ENCODE measurements at places on chromosomes 1 and 21.

DNA sequence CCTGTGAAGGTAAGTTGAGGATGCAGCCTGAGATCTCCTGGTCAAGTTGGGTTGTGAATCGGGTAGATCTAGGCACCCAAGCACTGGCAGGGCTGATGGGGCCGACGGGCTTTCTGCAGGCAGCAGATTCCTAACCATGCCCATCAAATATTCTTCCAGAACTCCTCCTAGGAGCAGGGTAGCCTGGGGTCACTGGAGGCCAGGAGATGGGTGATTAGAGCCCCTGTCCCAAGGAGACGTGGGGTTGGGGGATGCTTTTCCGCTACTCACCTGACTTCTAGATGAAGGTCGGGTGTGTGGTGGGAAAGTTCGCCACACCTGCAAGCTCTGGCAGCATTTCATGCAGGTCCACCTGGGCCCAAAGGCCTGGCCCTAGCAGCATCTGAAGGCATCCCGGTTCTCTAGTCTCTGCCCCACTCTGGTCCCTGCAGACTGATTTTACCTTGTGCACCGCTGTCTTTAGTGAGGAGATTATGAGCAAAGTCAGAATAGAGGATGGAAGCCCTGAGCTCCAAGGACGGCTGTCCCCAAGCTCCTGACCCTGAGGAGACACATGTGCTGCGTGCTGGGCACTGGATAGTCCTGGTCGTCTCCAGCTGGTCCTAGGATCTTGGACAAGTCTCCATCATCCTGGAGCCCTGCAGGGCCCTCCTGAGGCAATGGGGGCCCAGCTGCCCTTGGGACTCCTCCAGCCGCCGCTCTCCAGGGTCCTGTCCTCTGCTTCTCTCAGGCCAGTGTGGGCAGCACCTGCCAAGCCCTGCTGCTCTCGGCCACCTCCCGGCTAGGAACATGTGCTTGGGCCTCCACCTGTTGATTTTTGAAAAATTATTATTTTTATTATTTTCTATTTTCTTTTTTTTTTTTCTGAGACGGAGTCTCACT is 21.8 kb upstream of the C2CD2 start:
- DNase-seq: no peak

DNA sequence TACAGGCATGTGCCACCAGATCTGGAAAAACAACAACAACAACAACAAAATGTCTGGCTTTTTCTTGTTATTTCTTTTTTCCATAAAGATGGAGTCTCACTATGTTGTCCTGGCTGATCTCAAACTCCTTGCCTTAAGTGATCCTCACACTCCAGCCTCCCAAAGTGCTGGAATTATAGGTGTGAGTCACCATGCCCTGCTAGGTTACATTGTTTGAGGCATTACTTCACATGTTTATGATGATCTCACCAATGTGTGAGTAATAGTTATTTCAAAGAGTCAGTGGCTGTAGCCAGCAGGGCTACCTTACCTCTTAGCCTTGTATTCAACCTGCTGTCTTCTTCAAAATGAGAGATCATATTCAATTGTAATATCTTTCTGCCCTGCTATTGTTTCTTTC is 445.7 kb downstream of the AMY1C start:
- DNase-seq: no peak

GRCh38 chr1:34867415-34867814 is 7.9 kb upstream of the SMIM12 start:
- no peak for DNase-seq

DNA sequence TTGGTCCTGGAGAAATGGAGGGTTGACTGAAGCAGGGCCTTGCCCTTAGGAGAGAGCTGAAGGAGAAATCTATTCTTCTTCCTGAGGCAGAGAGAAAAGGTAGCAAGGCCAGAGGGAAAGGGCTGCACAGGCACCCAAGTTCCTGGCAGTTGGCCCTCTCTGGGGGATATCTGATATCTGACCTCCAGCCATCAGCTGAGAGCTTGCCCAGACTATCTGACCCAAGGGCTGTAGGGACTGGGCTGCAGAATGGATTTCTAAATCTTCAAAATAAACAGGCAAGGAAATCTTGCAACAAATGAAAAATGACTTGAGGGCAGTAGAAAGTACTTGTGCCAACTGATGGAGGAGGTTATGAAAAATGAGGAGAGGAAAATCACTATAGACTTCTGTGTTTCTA is 498 bp upstream of the CLCA2 start:
- DNase-seq: no peak

DNA sequence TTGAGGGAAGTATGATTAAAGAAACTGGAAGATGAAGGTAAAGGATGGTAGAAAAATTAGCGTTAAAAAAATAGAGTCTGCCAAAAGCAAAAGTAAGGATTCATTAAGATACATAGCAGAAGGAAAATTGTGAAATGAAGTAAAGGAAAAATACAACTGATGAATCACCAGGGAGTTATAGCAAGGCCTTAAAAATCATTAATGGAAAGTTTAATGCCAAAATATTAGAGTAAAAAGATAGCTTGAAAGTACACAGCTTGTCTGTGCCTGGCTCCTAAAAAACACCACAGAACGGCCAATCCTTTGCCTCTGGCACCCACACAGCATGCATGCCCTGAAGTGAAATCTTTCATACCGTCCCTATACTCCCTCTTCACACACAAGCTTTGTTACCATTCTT is 66.9 kb upstream of the APOBEC4 start:
- DNase-seq: no peak

GRCh38 chr1:35043498-35043897 is 11.8 kb upstream of the ZMYM6 start:
- DNase-seq: no peak

DNA sequence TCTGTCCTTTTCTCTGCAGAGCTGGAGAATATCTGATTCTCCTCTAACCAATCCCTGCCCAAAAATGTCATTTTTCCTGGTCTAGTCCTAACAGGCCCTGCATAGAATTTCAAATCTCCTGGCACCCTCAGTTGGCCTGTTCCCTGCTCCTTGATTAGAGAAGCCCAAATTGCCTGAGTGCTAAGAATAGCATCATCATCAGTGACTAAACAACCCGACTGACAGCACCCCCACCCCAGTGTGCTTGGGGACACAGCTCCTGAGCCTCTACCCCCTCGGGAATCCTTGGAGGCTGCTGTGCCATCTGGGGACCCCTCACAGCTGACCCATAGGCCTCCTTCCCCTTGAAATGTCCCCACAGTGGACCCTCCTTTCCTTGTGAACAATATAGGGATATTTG is 94.4 kb downstream of the DDX20 start:
- DNase-seq: no peak

DNA sequence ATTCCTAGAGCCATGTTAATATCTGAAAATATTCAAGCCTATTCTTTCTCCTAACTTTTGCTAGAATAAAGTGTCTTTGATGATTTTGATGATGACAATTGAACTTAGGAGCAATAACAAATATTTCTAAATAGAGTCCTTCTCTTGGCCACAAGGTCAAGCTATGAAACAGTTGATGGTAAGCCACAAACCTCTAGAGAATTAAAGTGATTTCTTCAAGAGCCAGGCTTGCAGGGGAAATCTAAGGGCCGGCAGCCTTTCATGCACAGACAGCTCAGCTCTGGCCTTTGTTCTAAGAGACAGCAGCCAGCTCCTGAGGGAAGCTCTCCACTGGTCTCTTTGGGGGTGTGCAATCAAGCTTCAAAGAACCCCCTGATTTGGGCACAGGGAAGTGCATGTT is 59.0 kb downstream of the SUSD4 start:
- no peak for DNase-seq

- DNase-seq: no peak
Measured at GRCh38 chr1:6104631-6105030, 58.9 kb downstream of the KCNAB2 start.

DNA sequence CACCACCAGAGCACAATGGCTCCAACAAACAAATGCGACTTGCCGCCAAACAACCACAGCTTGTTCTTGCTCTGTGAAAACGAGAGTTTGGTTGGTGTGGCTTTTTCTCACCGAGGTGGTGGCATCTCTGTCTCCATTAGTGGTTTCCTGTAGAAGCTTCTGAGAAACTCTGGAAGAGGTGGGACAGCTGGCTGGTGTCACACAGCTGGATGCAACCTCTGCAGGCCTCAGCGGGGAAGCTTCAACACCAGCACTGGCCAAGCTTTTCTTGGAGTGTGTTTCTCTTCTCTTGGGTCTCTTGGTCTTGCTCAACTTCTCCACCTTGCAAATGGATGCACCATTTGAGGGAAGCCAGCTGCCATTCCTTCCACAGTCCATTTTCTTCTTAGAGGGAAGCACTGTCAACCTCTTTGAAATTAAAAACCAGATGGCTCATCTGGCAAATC is 124.8 kb downstream of the KCNN3 start:
- no peak for DNase-seq

DNA sequence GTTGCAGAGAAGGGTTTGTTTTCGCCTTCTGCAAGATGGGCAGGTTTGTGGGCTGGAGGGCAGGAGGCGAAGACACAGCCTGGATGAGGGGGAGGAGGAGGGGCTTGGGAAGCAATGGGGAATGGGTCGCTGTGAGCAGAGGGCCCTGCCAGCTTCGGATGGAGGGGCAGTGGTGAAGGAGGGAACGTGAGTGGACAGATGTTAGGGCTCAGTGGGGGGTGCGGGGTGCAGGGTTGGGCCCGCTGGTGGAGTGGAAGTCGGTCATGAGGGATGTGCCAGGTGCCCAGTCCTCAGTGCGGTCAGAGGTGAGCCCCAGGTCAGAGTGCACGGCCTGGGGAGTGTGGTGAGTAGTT is 55.5 kb upstream of the ABCG1 start:
- no peak for DNase-seq

DNA sequence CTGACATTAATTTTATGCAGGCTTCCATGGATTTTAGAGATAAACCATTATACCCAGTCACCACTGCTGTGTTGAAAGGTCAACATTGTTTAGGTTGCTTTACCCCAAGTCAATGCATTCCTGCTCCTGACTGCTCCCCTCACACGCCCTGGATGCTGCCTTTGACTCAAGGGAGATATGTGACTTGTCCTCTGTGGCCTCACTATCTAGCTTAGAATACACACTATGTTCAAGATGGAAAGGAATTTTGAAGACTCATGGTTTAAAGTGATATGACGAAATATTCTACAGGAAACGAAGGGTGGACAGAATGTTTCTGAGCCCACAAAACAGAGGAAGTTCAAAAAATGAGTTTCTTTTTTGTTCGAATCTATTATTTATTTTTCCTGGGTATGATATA is 170.4 kb upstream of the NR5A2 start:
- DNase-seq: no peak

DNA sequence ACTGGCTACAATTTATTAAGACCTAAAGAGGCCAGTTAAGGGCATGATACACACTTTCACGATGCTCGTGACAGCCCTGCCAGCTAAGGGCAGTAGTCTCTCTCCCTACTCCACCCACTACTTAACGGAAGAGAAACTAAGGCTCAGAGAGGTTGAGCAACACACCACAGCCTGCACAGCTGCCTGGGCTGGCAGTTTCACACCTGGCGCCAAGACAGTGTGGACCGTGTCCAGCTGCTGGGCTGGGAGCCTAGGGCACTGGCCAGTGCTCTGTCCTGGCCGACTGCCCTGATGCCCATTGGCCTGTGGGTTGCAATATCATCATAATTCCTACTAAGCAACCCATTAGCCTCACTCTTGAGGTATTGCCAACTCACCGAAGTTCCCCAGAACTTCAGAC is 27.6 kb downstream of the TENT5C start:
- DNase-seq: no peak

- DNase-seq: no peak
Measured at GRCh38 chr1:206563367-206564207, 48.7 kb downstream of the EIF2D start.

GRCh38 chr1:196180847-196181593 is 427.2 kb downstream of the KCNT2 start:
- no peak for DNase-seq

DNA sequence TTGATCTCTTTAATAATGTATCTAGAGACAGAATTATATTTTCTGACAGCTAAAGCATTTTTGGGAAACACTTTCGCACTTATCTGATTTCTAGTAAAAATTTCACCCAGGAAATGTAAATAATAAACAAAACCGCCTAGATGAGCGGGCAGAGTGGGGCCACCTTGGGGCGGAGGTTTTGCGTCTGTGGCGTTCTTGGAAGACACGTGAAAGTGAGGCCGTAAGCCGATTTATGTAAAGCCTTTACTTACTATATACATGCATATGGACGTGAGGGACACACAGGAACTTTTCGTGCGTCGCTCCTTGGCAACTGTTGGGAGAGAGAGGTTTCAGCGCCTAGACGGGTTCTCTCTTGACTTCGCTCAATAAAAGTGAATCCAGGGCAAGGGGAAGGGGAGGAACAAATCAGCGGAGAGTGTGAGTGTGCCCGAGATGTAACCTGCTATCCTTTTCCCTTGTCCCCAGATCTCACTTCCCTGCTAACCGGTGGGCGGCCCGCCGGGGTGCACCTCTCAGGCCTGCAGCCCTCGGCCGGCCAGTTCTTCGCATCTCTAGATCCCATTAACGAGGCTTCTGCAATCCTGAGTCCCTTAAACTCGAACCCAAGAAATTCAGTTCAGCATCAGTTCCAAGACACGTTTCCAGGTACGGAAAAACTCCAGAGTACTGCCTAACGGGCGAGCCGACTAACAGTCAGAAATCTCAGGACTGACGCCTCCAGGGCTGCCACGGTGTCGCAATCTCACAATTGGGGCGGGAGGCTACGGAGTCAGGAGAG is 1.7 kb downstream of the HLX start:
- DNase-seq: peak; percentile 79
